ENCODE measurements at places on chromosomes 3 and 15.

DNA sequence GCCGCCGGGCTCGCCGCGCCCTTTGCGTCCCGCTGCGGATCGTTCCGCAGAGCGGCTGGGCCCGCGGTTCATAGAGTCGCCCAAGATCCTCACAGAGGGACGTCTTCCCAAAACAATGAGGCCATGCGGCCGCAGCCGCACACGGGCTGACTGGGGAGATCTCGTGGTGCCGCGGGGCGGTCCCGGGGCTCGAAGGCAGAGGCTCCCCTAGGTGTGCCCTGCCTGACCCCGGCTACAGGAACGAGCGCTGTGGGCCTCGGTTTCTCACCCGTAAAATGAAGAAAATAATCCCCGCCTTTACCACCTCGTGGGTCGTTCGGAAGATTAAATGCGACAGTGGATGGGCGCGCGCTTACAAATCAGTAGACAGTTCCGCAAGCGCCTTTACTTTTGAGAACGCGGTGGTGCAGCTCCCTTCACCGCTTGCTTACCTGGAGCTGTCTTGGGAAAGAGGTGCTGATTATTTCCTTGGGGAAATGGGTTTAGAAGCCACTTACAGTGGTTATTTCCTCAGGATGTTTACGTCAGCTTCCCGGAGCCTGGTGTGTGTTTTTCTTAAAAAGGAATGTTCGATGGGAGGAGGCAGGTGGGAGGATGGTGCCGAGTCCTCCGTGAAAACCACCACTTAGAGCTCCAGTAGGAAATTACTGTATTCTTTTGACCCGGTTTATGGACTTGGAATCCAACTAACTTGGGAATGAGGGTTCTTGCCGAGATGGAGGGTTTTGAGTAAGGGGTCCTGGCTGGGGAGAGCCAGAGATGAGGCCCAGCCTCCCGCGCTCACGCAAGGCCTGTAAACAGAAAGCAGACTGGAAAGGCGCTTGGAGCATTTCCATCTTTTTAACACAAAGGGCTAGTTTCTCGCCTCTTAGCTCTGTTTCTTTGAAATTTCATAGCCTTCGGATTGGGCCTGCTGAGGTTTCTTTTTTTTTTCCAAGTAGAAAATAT is 1.9 kb upstream of the MEX3B start:
- no peak for DNase-seq

DNA sequence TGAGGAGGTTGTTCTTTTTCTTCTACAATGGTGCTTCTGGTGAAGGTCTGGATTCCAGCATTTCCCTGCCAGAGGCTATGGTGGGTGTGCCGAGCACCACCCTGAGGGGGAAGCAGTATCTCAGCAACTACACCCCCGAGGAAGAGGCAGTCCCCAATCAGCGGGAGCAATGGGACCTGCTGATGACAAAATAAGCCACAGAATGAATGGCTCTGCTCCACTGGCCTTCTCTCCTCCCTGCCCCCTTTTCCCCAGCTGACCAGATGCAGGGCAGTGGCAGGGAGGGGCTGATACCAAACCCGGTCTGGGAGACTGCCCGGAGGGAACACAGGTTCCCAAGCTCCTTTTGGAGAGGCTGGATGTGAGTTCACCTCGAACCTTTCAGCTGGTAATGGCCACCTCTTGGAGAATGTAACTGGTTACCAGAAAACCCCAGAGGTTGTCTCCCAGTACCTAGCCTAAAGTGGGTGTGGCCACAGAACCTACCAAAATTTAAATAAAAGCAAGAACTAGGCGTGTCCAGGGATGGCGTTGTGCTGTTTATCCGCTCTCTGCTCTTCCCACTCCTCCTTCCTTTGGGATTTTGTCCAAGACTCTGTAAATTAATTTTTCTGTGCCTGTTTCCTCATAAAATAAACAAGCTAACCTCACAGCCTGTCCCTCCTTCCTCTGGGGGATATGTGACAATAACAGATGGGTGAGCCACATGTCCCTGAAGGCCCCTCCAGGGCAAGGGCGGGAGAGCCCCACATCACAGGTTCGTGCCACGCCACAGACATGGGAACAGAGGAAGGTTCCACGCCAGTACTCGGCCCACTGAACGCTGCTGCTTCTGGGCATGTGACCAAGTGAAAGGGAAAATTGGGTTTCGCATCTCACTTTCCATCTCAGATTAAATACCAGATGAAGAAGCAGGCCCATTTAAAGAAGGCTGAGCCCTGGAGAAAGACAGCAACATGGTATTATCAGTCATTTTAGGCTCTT is 35.1 kb upstream of the SPTBN5 start:
- DNase-seq: peak; percentile 55

GRCh38 chr3:187012609-187013051 is 82.3 kb downstream of the ST6GAL1 start:
- DNase-seq: peak; percentile 53

- no peak for DNase-seq
These were observed 81.3 kb downstream of the ADCY5 start for GRCh38 chr3:123367467-123368154.

GRCh38 chr15:56989411-56989924 is 71.0 kb downstream of the TCF12 start:
- DNase-seq: no peak

- DNase-seq: no peak
These were observed 74.1 kb upstream of the KBTBD8 start for GRCh38 chr3:66923969-66924368.

GRCh38 chr3:157786618-157787017 is 283.4 kb upstream of the VEPH1 start:
- DNase-seq: no peak

DNA sequence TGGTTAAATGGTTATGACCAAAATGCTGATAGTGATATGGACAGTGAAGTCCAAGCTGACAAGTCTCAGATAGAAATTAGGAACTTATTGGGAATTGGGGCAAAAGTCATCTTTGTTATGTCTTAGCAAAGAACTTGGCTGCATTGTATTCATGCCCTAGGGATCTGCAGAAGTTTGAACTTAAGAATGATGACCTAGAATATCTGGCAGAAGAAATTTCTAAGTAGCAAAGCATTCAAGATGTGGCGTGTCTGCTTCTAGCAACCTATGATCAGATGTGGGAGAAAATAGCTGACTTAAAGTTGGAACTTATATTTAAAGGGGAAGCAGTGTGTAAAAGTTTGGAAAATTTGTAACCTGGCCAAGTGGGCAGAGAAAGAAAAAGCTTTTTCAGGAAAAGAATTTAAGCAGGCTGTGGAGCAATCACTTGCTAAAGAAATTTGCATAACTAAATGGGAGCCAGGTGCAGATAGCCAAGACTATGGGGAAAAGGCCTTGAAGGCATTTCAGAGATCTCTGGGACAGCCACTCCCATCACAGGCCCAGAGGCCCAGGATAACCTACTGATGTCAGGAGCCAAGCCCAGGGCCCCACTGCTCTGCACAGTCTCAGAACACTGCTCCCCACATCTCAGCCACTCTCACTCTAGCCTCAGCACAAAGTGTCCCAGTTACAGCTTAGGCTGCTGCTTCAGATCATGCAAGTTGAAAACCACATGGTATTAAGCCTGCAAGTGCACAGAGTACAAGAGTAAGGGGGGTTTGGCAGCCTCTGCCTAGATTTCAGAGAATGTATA is 147.8 kb upstream of the TGFBR2 start:
- DNase-seq: no peak

GRCh38 chr3:58004973-58005372 is 3.2 kb upstream of the FLNB start:
- no peak for DNase-seq

DNA sequence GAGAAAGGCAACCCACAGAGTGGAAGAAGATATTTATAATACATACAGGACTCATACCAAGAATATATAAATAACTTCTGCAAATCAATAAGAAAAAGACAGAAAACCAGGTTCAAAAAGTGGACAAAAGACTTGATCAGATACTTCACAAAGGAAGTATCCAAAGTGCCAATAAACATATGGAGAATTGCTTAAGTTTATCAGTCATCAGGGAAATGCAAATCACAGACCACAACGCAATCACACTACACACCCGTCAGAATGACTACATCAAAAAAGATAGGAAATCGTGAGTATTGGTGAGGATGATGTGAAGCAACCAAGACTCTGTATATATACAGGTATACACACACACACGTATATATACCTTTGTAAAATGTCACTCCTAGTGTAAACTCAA is 180.6 kb downstream of the FAM43A start:
- no peak for DNase-seq
